WERI-Rb-1 (cell line): ENCODE measurements at places on chromosomes 11 and 22.
A peak's percentile ranks its signal among the peaks of the same experiment; 100 is the strongest.

DNA sequence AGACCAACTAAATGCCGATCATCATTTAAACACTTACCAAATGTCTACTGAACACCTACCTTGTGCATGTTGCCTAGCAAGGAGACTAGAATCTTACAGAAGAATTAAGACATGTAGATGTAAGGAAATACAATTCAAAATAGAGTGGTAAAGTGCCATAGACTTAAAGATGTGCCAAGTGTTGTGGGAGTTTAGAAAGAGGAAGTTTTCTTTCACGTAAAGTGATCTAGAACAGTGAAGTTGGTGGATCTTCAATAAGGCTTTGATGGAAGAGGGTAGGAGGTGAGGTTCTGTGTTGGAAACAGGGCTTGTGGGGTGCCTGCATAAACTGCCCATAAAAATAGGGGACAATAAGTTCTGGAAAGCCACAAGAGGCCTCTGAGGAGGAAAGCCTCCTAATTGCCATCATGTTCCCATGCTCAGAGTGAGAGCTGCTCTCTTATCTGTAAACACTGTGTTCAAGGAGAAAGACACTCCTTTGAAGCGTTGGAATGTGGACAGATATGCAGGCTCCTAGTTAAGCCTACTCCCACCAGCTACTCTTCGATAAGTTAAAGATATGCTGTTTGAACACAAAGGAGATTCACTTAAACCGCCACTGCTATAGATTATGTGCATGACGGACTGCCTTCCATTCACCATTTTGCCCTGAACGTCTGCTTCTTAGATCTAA, 66.7 kb downstream of the HSD17B12 start:
- DNase-seq: no peak

- DNase-seq: no peak
Measured at GRCh38 chr11:12149672-12150225, 39.4 kb downstream of the MICAL2 start.

DNA sequence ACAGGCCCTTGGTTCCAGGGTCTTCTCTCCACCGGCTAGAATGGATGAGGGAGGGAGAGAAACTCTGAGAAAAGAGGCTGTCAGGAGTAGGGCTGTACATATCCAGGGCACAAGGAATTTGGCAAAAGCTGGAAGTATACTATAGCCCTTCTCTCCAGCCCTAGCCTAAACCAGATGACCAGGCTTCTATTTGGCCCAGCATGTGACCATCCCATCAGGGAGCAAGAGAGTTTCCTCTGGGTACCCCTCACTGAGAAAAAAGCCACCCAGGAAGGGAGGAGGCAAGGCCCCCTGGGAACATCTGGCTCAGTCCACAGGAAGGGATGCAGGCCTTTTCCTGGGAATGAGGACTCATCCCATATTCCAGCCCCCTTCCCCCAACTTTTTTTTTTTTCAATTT, 8.3 kb downstream of the CD44 start:
- no peak for DNase-seq

DNA sequence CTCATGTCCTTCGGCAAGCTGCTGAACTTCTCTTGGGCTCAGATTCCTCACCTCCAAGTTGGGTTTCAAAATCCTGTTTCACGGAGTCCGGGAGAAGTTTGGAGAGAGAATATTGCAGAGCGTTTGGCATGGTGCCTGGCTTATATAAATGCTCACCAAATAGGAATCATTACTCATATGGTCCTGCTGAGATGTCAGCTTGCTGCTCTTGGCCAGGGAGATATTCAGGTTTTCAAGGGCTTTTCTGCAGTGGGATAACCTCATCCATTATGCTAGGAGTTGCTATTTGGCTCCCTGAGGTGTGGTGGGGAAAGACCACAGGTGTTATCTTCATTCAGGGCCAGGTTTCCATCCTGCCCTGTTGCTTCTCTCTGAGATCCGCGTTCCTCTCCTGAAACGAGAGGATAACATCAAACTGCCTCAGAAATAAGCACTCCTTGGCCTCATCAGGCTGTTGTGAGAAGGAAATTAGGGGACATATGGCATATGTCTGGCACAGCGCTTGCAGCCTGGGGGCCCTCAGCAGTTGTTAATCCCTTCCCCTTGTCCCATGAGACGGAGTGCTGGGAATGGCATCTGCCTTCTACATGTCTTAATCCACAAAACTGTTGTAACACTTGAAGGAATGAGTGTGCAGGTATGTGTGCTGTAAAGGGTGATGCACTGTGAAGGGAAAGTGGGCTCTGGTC, 29.9 kb upstream of the ACER3 start:
- DNase-seq: peak; percentile 86

DNA sequence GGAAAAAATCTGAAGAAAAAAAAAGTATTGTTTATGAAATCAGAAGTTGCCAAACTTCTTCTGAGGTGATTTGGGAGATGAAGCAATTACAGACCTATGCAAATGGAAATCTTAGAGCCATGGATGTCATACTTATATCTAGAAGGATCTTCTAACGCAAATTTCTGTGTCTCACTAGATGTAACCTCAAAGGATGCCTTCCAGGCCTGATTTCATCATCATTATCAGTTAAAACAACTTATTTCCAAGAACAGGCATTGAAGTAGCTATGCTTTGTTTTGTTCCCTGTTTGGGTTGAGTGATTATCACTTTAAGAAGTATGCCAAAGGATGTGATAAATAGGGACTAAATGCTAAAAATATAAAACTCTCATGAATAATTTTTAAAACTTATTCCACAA, 43.9 kb upstream of the ANGPTL5 start:
- DNase-seq: no peak

GRCh38 chr11:1255151-1255550, 32.3 kb downstream of the MUC5B start:
- DNase-seq: no peak

DNA sequence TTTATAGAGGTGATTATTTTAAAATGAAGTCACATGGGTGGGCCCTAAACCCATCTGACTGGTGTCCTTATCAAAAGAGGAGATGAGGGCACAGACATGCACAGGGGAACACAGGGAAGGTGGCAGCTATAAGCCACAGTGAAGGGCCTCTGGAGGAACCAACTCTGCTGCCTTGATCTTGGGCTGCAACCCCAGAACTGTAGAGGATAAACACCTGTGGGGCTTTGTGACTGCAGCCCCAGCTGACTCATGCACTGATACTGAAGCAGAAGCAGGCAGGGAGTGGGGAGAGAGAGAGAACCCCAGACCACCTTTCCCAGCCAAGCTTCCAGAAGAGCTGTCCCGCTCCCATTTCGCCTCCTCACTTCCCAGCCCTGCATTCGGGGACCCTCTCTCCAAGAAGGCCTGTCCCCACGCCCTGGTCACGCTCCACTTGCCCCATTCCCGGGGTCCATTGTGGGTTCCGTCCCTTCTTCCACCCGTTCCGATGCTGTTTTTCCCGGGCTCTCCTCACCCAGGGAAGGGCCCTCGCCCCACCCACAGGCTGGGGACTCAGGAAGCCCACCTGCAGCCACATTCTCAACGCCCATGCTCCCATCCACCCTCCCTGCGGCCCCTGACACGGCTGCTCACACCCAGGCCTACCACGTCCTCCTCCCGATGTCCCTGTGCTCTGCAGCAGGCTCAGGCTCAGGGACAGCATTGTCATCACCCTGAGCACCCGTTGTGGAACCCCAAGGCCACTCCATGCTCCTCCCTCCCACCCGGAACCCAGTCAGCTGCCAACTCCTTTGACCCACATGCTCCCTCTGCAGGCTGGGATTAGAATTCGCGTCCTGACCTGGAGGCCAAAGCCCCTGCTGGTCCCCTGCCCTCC, 90.8 kb upstream of the SHANK2 start:
- DNase-seq: peak; percentile 80

DNA sequence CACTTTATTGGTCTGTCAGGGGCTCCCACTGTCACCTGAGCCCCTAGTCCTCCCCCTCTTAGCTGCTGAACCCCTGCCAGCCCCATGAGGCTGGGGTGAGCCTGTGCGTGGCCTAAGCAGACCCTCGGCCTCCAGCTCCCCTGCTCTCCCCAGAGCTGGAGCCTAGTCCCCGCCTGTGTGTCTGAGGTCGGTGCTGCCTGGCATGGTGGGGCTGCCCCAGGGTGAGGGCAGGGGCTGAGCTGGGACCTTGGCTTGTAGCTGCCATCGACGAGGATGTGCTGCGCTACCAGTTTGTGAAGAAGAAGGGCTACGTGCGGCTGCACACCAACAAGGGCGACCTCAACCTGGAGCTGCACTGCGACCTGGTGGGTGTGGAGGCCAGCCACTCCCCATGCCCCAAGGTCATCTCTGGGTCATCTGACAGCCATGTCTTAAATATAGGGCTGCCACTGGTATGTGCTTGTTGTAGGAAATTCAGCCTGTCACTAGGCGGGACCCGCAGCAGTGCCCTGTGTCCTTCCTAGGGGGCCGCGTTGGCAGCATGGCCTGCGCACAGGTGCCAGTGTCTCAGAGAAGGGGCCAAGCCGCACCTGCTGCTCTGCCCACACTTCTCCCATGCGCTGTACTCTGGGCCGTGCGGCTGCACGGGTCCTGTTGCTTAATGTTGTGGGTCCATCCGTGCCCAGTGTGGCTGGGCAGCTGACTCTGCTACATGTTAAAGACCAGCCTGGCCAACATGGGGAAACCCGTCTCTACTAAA, 21.0 kb downstream of the PPIL2 start:
- DNase-seq: no peak

DNA sequence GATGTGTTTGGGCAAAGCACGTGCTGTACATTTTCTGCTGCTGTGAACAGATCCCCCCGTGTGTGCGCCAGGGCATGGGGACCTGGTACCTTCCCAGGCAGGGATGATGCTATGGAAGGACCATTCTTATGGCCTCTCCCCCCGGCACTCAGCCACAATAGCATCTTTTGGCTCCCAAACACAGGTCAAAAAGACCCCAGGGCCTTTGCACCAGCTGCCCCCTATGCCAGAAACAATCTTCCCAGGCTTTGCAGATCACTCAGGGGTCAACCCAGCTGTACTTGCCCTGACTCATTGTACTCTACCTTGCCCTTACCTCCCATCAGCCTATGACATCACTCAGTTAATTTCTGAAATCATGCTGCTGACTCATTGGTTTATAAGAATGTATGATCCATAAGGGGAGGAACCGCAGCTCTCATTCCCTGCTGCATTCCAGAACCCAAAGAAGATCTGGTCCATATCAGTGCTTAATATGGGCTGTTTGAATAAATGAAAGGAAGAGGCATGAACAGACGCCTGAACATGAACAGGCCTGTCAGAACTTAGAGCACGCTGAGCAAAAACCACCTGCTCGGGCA, 100.7 kb downstream of the CELSR1 start:
- no peak for DNase-seq

- no peak for DNase-seq
Measured at GRCh38 chr11:73585834-73586575, 11.9 kb downstream of the FAM168A start.

GRCh38 chr11:114195981-114196731, 100.0 kb upstream of the NNMT start:
- no peak for DNase-seq

- DNase-seq: no peak
Measured at GRCh38 chr22:45218976-45219375, 21.7 kb downstream of the KIAA0930 start.

DNA sequence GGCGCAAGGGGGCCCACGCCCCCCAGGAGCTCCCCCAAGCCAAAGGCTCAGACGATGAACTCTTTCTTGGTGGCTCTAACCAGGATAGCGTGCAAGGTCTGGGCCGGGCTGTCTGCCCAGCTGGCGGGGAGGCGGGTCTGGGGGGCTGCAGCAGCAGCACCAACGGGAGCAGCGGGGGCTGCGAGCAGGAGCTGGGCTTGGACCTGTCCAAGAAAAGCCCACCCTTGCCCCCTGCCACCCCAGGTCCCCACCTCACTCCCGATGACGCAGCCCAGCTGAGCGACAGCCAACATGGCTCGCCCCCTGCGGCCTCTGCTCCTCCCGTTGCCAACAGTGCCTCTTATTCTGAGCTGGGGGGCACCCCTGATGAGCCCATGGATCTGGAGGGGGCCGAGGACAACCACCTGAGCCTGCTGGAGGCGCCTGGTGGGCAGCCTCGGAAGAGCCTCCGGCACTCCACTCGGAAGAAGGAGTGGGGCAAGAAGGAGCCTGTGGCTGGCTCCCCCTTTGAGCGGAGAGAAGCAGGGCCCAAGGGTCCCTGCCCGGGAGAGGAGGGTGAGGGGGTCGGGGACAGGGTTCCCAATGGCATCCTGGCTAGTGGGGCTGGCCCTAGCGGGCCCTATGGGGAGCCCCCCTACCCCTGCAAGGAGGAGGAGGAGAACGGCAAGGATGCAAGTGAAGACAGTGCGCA, 21.6 kb upstream of the TMEM191C start:
- DNase-seq: no peak

- no peak for DNase-seq
Measured at GRCh38 chr22:50548040-50548920, 2.6 kb downstream of the KLHDC7B start.

DNA sequence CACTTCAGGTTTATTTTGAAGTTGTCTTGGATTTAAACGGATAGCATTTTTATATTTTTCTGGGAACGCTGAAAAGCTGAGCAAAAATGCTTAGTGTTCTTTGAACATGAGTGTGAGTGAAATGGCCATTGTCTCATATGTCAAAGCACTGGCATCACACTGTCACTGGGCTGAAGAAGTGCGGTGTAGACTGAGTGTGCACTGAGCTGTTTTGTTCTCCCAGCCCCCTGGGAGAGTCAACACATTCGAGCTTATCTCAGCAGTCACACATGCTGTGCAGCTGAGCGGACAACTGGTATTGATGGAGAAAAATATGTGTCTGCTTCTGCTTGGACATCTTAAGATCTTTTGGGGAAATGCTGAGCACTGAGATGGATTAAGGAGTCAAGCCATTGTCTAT, 90.8 kb downstream of the TECTA start:
- no peak for DNase-seq

- DNase-seq: no peak
Measured at GRCh38 chr11:64098318-64098831, 62.6 kb downstream of the FLRT1 start.

GRCh38 chr11:63536669-63537292, at the start of gene PLAAT4:
Gene PLAAT4 (plus strand): TSS chr11:63536808. CDS start chr11:63536869, 61 bp downstream.
- no peak for DNase-seq

DNA sequence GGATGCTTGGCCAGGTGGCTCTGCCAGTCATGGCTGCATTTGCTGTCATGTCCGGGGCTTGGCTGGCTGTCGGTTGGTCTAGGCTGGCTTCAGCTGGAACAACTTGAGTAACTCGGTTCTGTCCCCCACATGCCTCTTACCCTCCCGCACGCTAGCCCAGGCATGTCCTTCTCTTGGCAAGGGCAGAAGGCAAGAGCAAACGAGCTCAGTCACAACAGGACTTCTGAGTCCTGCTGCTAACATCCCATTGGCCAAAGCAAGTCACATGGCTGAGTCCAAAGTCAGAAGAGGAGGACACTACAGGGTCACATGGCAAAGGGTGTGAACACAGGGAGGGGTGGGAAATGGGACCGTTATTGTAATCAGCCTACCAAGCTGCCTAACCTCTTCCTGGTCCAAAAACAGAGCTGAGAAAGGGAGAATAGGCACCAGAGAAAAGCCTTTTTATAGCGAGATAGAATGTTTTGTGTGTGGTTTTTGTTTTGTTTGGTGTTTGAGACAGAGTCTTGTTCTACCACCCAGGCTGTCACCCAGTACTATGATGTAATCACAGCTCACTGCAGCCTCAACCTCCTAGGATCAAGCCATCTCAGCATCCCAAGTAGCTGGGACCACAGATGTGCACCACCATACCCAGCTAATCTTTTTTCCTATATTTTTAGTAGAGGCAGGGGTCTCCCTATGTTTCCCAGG, 81.9 kb downstream of the MN1 start:
- DNase-seq: peak; percentile 51
